ENCODE measurements at places on chromosomes 3 and 15.

DNA sequence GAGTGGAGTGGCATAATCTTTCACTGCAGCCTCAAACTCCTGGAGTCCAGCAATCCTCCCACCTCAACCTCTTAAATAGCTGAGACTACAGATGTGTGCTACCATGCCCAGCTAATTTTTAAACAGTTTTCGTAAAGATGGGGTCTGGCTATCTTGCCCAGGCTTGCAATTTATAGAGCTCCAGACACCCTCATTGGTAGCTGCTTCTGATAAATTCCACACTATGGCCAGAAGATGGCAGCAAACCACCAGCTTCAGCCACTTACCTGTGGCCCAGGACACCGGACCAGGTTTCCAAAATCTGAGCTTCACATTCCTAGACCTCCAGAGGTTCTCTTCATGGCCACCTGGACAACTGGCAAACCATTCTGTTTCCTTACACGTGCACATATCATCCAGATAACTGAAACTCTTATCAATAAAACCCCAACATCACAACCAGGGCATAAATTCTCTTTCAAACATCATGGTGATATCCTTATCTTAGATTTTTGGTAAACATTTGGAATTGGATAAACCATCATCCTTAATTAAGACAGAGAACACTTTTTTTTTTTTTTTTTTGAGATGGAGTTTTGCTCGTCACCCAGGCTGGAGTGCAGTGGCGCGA lies 28.9 kb downstream of the FBXW12 start:
- peak; percentile 72 for DNase-seq

DNA sequence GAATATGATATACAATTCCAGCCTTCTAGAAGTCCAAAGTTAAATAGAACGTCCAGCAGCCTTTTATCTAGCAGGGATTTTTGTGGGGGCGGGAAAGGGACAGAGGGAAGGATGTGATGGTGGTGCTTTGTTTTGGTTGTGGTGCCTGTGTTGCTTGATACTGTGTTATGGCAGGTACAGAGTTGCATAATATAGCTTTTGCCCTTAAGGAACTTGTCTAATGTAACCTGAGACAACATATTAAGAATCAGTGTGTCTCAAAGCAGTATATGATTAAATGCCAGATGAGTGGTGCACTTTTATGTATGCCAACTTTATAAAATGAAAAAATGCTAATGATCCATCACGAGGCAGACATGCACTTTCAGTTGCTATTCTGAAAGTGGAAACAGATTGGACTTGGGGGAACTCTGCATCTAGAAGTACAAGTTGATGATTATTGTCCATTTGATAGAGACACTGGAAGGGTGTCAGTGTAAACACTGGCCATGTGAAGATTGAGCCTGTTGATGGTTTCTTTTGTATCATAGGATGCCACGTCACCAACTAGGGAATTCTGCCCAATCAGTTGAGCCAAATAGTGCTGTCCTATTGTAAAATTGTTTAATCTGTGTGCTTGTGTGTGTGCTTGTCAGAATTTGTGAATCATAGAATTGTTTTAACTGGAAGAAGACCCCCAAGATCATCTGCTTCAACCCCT lies 23.0 kb downstream of the NEO1 start:
- no peak for DNase-seq

- DNase-seq, result peak; percentile 92
Measured at GRCh38 chr3:184338511-184338945, 1.1 kb downstream of the FAM131A start.

GRCh38 chr3:52873433-52874159 lies 23.8 kb downstream of the STIMATE start:
- no peak for DNase-seq

DNA sequence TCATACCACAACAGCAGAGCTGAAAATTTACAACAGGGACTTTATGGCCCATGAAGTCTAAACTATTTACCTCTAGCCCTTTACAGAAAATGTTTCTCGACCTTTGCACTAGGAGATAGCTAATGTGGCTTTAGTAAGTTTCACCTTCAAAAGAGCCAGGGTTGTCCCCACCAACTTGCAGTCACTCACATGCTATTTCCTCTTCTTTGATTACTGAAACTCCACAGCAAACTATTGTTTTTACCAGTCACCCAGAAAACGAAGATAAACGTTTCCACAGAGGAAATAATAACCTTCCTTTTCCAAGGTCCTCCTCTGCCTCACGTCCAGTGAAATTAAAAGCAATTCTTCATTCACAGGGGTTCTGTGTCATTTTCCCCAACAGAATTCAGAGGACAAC lies 48.2 kb downstream of the WWTR1 start:
- DNase-seq, result no peak

DNA sequence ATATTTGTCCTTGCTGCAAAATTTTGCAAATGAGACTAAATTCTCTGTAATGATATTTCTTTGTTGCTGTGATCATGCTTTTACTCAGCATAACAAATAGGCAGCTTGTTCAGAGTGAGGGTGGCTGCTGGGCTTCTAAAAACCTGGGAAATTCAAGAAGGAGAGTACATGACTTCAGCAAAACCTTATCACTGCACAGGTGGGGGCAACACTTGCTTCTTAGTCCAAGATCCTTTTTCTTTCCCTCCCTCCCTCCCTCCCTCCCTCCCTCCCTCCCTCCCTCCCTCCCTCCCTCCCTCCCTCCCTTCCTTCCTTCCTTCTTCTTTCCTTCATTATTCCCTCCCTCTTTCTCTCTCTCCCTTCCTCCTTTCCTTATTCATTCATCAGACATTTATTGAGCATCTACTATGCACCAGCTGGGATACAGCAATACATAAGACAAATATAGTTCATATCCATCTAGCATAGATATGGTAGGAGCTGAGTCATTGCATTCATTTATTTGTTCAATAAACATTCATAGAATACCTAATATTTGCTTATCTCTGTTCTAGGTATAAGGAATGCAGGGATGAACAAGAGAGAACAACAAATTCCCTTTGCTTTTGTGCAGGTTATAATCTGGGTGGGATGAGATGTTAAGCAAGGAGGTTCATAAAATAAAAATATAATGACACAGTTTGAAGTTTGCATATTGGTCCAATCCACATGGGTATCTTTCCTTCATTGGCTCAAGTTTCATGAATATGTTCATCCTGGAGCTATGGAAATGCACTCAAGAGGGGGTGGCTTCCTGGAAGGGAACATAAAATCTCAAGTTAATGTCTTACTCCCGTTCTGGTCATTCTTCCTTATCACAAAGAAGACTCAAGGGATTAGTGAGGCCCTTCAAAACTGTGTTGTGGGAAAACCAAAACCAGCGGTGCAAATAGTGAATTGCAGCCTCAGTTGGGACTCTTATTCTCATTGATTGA lies 210.7 kb downstream of the PDCD6IP start:
- no peak for DNase-seq

DNA sequence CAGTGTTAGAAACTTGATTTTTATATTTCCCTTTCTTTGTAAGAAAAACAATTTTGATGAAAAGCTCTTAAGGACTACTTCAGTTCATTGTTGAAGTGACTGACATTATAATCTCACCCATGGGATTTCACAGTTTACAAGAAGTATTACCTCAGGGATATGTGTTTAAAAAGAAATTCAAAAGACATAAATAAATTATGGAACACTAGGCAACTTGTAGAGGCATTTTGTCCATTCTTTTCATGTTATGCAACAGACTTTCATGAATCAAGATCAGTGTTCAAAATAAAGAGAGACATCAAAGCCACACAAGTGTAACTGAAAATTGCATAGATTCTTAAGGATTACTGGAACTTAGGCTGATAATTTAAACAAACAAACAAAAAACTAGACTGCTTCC lies 196.8 kb upstream of the AGTR1 start:
- DNase-seq, result no peak

DNA sequence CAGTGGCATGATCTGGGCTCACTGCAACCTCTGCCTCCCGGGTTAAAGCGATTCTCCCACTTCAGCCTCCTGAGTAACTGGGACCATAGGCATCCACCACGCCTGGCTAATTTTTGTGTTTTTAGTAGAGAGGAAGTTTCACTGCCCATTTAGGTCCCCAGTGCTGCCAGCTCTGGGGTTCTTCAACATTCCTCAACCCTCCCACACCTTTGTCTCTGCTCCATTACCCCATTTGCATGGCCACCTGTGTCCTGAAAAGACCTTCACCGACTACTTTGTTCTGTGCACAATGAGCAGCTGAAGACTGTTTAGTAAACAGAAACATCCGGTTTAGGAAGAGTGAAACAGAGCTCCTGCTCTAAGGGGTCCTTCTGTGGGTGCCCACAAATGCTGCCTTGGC lies 92.0 kb downstream of the FAM43A start:
- DNase-seq, result no peak

DNA sequence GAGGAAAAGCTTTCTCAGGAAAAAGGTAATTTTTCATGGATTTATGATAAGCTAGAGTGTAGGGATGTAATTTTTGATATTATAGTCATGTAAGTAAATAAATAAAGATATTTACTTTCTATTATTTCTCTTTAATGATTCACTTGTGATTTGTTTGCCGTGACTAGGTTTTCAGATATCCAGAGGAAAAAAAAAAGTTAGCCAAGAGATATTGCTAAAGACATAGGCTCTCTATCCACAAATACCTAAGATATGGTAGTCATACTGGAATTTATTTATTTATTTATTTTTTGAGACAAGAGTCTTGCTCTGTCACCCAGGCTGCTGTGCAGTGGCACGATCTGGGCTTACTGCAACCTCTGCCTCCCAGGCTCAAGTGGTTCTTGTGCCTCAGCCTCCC lies 59.9 kb downstream of the AP4E1 start:
- no peak for DNase-seq

GRCh38 chr3:32641356-32641755 lies 43.6 kb upstream of the CNOT10 start:
- DNase-seq, result no peak

DNA sequence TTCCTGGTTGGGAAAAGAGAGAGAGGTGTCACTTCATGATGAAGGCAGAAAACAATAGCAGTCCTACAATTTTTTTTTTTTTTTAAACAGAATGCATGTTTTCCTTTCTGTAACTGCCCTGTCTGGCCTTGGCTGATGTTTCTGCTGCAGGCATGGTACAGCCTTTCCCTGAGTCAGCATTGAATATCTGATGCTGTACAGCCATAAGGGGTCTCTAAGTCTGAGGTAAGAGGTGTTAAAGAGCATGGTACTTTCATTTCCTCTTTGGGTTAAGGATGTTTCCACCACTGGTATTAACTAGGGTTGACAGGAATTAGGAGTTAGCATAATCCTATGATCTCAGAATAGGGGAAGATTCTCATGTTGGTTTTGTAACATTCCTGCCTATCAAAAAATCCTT lies 147.4 kb downstream of the CHST2 start:
- DNase-seq, result no peak

- DNase-seq, result no peak
Measured at GRCh38 chr3:114417675-114418074, 123.8 kb downstream of the TIGIT start.

DNA sequence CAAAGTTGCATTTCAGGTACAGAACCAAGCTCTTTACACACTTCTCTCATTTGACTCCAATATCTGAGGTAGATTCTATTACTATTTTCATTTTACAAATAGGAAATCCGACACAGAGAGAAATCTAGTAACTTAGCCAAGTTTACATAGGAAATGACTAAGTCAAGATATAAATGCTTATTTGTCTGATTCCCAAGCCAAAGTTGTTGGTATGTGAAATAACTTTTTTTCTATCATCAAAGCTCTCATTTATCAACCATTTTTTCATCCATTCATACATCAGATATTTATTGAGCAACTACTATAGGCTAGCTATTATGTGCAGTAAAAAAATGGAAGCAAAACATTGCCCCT lies 89.2 kb upstream of the MITF start:
- DNase-seq, result no peak

- DNase-seq, result no peak
Measured at GRCh38 chr3:117633207-117633606, 923.6 kb downstream of the TUSC7 start.

GRCh38 chr3:131907796-131908195 lies 127.0 kb downstream of the CPNE4 start:
- no peak for DNase-seq

GRCh38 chr15:38066612-38067011 lies 132.2 kb downstream of the TMCO5A start:
- no peak for DNase-seq

- DNase-seq, result no peak
Measured at GRCh38 chr15:52098323-52098722, 14.3 kb downstream of the BCL2L10 start.

- DNase-seq, result no peak
Measured at GRCh38 chr3:34567266-34567665, 768.8 kb downstream of the PDCD6IP start.

- DNase-seq, result no peak
Measured at GRCh38 chr3:14174483-14174882, 3.9 kb downstream of the XPC start.

GRCh38 chr3:113253702-113254101 lies 42.3 kb downstream of the BOC start:
- peak; percentile 37 for DNase-seq

- no peak for DNase-seq
Measured at GRCh38 chr3:11690863-11691766, 47.4 kb upstream of the VGLL4 start.

DNA sequence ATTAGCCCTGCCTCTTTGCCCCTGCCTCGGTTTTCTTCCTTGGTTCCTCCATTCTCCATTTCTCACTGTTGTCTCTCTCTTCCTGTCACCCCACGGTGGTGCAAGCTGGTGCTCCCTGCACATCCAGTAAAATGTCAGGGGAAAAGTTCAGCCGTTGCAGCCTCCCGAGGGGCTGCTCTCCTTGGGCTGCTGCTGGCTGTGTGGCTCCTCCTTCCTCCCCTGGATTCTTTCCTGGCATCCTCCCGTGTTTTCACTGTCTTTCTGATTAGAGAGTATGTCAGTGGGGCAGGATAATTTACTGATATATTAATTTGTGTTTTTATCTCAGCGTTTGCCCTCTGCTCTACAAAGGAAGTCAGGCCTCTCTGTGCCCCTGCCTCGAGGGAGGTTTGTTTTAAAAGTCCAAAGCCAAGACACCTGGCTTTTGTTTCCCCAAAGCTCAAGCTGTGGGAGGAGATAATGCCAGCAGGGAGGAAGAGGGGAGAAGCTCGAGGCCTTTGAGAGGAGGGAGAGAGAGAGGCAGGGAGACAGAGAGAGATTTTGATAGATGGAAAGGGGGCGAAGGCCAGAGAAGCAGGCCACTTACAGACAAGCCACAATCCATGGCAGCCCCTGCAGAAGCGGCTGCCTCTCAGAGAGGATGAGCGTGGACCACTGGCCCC lies 150.3 kb upstream of the NR2F2 start:
- DNase-seq, result no peak

DNA sequence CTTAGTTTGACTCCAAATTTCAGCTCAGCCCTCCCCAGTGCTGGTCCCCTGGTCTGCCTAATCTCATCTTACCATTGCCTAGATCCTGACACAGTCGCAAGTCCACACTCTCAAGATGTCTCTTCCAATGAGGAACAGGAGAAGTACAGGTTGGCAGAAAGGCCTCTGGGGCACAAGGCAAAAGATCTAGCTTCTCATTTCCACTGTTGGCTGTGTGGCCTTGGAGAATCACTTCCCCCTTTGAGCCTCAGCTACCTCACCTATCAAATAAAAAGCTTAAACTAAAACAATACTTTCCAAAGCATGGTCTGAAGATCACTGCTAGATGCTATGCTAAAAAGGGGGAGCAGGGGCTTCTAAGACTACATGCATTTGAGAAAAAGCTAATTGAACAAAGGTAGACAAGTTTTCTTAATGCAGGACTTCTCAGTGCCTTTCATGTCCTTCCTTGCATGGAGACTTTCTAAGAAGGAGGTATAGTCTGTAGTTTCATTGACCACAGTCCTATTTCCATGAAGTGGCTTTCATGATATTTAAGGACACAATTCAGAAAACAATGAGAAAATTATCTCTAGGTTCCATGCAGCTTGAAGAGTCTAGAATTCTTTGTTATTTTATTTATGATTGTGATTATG lies 118.0 kb upstream of the RAD18 start:
- DNase-seq, result no peak

- peak; percentile 72 for DNase-seq
Measured at GRCh38 chr3:4492208-4493013, 737 bp upstream of the ITPR1 start.
